ENCODE measurements at places on chromosomes 3 and 15.

GRCh38 chr3:622314-622713, 425.8 kb downstream of the CHL1 start:
- DNase-seq, result no peak

GRCh38 chr3:69659180-69659910, 79.9 kb upstream of the MITF start:
- DNase-seq, result no peak

- no peak for DNase-seq
Measured at GRCh38 chr3:196990601-196991007, 22.0 kb upstream of the PIGZ start.

GRCh38 chr3:112401617-112402016, 68.7 kb downstream of the CD200 start:
- DNase-seq, result no peak

DNA sequence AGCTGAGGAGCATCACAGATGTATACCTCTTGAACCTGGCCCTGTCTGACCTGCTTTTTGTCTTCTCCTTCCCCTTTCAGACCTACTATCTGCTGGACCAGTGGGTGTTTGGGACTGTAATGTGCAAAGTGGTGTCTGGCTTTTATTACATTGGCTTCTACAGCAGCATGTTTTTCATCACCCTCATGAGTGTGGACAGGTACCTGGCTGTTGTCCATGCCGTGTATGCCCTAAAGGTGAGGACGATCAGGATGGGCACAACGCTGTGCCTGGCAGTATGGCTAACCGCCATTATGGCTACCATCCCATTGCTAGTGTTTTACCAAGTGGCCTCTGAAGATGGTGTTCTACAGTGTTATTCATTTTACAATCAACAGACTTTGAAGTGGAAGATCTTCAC, 3.0 kb downstream of the CCR8 start:
- no peak for DNase-seq

DNA sequence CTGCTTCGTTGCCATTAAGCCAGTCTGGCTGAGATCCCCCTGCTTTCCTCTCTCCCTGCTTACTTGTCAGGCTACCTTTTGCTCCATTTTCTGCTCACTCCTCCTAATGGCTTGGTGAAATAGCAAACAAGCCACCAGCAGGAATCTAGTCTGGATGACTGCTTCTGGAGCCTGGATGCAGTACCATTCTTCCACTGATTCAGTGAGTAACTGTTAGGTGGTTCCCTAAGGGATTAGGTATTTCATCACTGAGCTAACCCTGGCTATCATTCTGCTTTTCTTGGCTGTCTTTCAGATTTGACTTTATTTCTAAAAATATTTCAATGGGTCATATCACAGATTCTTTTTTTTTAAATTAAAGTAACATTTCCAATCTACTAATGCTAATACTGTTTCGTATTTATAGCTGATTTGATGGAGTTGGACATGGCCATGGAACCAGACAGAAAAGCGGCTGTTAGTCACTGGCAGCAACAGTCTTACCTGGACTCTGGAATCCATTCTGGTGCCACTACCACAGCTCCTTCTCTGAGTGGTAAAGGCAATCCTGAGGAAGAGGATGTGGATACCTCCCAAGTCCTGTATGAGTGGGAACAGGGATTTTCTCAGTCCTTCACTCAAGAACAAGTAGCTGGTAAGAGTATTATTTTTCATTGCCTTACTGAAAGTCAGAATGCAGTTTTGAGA, 25.0 kb downstream of the CTNNB1 start:
- DNase-seq, result no peak

DNA sequence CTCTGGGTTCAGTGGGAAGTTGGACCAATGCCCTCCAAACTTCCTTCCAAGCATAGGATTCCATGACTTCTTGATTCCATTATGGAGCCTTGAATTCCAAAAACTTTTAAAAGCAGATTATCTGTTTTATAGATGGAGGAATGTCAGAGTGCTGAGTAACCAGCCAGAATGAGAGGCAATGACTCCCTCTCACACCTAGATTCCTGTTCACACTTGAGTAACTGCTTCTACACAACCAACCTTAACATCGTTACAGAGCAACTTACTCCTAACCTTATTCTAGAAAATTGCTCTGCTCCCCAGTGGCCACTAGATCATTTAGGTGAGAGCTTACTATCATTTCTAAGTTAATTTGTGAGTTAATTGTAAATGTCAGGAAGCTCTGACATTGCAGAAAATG, 24.2 kb upstream of the NR2F2 start:
- no peak for DNase-seq

GRCh38 chr3:187551416-187551815, 118.8 kb downstream of the SST start:
- no peak for DNase-seq

DNA sequence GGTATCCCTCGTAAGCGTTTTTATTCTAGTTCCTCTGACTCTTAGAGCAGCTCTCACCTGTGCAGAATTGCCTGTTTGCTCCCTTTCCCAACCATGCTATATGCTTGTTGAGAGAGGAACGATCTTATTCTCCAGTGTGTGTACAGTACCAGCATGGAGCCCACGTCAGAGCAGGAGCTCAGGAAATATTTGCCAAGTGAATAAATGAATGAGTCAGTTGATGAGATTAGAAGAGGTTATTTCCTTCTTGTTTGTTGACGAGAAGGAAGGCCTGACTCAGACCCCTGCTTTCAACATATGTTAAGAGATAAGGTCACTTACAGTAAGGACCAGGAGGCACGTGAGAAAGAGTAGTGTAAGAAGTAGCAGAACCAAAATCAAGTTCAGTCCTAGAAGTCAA, 106.3 kb upstream of the ABHD17C start:
- no peak for DNase-seq

- DNase-seq, result no peak
Measured at GRCh38 chr15:58036579-58036978, 28.9 kb downstream of the ALDH1A2 start.

- DNase-seq, result no peak
Measured at GRCh38 chr3:143084856-143085731, 34.5 kb upstream of the CHST2 start.

DNA sequence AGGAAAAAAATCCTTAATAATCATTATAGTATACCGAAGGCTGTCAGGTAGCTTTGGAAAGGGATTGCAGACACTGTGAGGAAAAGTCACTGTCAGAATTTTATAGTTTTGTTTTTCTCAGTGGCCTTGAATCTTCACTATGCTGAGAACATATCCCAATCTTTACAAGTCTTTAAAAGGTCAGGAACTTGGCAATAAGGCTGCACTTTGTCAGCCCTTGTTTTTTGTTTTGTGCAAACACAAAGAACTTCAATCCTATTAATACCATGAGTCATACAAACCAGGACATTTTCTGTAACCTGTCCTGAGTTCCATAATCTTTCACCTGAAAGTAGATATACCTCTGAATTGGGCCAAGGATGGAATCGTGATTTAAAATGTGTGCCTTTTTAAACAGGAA, 45.6 kb upstream of the PIK3R4 start:
- no peak for DNase-seq

DNA sequence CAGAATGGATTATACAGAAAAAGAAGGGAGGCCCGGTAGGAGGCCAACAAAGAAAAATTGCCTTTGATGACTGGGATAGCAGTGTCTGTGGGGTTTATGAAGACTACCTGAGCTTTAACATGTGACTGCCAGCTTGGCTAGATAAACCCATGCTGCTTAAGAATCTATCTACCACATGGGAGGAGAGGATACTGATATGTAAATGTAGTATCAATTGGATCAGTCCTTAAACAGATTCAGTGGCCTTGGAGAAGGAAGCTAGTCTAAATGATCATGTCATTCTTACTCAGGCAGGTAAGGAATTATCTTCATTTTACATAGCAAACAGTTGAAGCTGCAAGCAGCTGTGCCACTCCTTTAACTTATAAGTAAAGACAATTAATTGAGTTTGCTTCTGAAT, 50.0 kb upstream of the SYNPR start:
- DNase-seq, result no peak

DNA sequence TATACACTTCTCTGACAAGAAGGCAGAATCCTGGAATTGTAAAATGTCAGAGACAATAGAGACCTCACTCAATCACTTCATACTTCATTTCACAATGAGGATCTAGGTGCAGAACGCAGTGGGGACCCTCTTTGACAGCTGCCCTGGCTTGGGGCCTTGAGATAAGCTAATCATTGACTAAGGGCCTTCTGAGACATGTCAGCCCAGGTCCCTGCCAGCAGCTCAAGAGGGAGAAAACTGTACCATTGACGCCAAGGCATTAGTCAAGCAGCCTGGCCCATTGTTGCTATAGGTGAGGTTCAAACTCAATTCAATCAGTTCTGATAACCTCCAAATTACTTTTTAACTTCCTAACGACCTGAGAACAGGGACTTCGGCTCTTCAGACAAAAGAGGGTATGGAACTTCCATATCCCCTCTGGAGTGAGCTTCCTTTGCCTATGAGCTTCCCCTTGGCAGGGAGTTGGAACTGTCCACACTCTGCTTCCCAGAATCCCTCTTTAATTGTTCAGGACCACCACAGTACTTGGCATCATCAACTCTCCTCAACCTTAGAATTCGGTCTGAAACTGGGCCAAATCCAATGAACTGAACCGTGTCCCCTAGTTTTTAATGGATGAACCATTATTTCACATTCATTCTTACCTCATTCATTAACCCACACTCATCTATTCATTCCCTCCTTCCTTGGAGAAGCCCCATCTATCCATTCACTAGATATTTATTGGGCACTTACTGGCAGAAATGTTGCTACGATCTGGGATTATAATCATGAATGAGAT, 1.5 kb upstream of the CYP8B1 start:
- no peak for DNase-seq

DNA sequence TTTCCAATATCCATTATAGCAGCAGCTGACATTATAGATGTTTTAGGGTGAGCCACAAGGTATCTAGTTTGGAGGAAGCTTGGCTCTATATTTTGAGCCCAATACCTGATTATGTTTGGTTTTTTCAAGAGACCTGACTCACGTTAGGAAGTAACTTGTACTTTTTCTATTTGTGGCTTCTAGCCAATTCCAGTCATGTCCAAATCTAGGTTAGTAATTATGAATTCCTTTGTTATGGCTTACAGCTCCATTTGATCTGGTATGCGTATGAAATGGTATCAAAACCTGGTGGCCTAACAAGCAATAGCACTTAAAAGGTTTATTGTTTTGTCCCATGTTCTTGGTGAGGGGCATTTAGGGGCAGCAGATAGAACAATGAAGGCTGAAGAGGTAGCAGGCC, 115.9 kb downstream of the TOP2B start:
- DNase-seq, result no peak
